ENCODE measurements at places on chromosomes 2 and 18.

GRCh38 chr2:141316606-141317005 lies 814.2 kb downstream of the LRP1B start:
- no peaks in the 10 kb centered on the region for H3K4me1 ChIP-seq
- no peaks in the 10 kb centered on the region for H3K36me3 ChIP-seq
- H3K4me3 ChIP-seq = no peak overlapping the region
- no peak for DNase-seq

- DNase-seq = no peak
- H3K4me1 ChIP-seq = peaks cover 4% of the 10 kb centered on the region
- no peak overlapping the region for H3K4me3 ChIP-seq
- no peaks in the 10 kb centered on the region for H3K27me3 ChIP-seq
- H3K27ac ChIP-seq = no peak overlapping the region
These were observed 306.1 kb downstream of the ZEB2 start for GRCh38 chr2:144213797-144214196.

DNA sequence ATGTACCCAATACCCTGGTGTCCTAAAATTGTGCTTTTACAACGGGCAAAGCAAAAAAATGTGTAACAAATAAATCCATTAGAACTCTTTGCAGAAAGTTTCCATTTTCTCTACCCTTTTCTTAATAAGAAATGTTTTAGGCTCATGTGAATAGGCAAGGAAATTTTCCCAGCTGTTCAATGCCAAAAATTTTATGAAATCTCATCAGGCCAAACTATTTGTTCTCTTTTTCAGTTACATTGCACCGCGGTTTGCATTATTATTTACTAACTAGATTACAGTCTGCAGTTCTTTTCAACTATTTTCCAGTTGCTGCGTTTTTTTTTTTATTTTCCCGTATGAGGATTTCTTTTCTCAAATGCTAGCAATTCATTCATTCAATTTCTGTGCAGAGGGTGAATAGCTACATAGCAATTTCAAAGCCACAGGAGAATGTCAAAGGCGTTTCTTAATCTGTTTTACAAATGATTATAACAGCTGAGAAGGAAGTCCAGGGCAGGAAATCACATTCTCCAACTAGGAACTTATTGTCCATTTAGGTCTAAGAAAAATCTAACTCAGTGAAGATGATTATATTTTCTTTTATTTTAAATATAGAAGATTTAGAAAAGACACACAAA lies 367.5 kb upstream of the MMADHC start:
- no peaks in the 10 kb centered on the region for H3K36me3 ChIP-seq
- 0 out of 2 replicates have a peak, but pooled peaks cover 7% of the 10 kb centered on the region for H3K4me1 ChIP-seq
- H3K4me3 ChIP-seq = no peak overlapping the region
- no peaks in the 10 kb centered on the region for H3K27me3 ChIP-seq

- peaks cover 13% of the 10 kb centered on the region for H3K4me1 ChIP-seq
- peak overlapping the region; percentile 69 for H3K27ac ChIP-seq
- H3K27me3 ChIP-seq = no peaks in the 10 kb centered on the region
- H3K4me3 ChIP-seq = peak overlapping the region; percentile 27
These were observed 16.9 kb upstream of the KCNG3 start for GRCh38 chr2:42510608-42511243.

- no peak overlapping the region for H3K27ac ChIP-seq
- H3K4me3 ChIP-seq = no peak overlapping the region
- no peak for DNase-seq
- H3K4me1 ChIP-seq = no peaks in the 10 kb centered on the region
These were observed 124.7 kb downstream of the PPP1R1C start for GRCh38 chr2:182110347-182110746.

DNA sequence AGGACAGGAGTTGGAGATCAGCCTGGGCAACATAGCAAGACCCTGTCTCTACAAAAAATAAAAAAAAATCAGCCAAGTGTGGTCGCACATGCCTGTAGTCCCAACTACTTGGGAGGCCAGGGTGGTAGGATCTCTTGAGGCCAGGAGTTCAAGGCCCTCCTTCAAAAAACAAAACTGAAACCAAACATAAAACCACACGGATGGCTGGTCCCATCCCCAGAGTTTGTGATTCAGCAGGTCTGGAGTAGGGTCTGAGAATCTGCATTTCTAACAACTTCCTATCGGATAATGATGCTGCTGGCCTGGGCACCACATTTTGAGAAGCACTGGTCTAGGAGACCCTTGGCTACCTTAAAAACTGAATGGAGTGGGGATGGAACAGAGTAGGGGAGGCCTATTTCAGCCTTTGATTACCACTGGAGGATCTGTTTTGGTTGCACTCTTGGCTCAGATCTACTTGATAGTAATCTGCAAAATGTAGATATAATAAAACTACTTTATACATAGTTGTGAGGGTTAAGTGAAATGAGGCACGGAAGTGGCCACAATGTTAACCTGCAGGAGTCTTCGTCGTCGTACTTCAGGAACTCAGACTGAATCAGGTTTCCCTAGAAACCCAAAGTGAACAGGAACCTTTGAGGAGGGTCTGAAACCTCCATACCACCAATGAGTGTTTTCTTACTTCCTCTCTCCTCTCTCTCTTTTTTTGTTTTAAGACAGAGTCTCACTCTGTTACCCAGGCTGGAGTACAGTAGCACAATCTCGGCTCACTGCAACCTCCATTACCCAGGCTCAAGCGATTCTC lies 25.5 kb upstream of the NFE2L2 start:
- no peaks in the 10 kb centered on the region for H3K36me3 ChIP-seq
- no peak overlapping the region for H3K27ac ChIP-seq
- DNase-seq = no peak
- no peaks in the 10 kb centered on the region for H3K27me3 ChIP-seq
- peaks cover 7% of the 10 kb centered on the region for H3K4me1 ChIP-seq
- H3K4me3 ChIP-seq = no peak overlapping the region

GRCh38 chr2:225494100-225494459 lies 94.6 kb downstream of the NYAP2 start:
- H3K4me3 ChIP-seq = no peak overlapping the region
- no peaks in the 10 kb centered on the region for H3K4me1 ChIP-seq
- H3K36me3 ChIP-seq = no peaks in the 10 kb centered on the region
- no peak for DNase-seq

DNA sequence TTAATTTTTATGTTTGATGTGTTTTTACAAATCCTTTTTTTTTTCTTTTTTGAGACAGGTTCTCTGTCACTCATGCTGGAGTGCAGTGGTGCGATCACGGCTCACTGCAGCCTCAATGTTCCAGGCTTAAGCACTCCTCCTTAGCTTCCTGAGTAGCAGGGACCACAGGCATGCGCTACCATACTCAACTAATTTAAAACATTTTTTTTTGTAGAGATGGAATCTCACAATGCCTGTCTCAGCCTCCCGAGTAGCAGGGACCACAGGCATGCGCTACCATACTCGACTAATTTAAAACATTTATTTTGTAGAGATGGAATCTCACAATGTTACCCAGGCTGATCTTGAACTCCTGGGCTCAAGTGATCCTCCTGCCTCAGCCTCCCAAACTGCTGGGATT lies 3.2 kb downstream of the NOTO start:
- peaks cover 11% of the 10 kb centered on the region for H3K27me3 ChIP-seq
- no peak overlapping the region for H3K27ac ChIP-seq
- H3K36me3 ChIP-seq = no peaks in the 10 kb centered on the region
- no peaks in the 10 kb centered on the region for H3K4me1 ChIP-seq
- no peak overlapping the region for H3K4me3 ChIP-seq

DNA sequence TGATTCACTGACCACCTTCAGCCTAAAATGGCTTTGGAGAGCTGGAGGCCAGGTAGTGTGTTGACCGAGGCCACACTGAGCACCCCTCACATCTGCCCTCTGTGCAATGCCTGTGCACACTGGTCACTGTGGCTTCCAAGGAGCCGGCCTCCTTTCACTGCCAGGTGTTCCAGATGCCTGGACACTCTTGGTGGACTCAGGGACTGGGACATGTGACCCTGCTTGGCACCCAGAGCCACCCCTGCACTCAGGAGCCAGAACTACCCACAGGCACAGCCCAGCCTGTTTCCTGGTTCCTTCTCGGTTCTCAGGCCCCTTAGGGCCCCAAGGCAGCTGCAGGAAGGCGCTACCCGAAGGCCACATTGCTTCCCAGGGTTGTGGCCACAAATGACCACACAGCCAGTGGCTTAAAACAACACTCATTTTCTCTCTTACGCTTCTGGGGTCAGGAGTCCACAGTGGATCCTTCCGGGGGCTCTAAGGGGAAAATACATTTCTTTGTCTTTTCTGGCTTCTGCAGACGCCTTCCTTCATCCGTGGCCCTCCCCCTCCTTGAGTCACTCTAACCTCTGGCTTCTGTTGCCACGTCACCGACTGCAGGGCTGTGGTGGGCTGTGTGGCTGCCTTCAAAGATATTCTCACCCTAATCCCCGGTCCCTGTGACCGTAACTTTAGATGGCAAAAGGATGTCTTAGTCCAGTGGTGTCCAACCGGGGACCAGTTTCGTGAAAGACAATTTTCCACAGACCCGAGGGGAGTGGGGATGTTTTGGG lies 78.6 kb downstream of the ASB1 start:
- peaks cover 4% of the 10 kb centered on the region for H3K4me1 ChIP-seq
- no peak overlapping the region for H3K4me3 ChIP-seq
- no peaks in the 10 kb centered on the region for H3K36me3 ChIP-seq
- peaks cover 11% of the 10 kb centered on the region for H3K27me3 ChIP-seq
- no peak for DNase-seq

DNA sequence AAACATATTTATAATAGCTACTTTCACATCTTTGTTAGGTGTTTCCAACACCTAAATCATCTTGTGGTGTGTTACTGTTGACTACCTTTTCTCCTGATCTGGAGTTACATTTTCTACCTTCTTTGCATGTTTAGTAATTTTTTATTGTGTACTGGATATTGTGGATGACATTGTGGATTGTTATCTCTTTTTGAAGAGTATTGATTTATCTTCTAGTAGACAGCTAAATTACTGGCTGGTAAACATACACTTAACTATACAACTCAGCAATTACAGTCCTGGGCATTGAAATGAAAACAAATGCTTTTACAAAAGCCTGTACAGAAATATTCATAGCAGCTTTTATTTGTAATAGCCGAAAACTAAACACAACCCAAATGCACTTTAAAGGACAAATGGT lies 150.8 kb downstream of the PTRHD1 start:
- no peaks in the 10 kb centered on the region for H3K27me3 ChIP-seq
- peaks cover 14% of the 10 kb centered on the region for H3K36me3 ChIP-seq
- no peak overlapping the region for H3K4me3 ChIP-seq
- no peaks in the 10 kb centered on the region for H3K4me1 ChIP-seq
- no peak overlapping the region for H3K27ac ChIP-seq
- DNase-seq = no peak

DNA sequence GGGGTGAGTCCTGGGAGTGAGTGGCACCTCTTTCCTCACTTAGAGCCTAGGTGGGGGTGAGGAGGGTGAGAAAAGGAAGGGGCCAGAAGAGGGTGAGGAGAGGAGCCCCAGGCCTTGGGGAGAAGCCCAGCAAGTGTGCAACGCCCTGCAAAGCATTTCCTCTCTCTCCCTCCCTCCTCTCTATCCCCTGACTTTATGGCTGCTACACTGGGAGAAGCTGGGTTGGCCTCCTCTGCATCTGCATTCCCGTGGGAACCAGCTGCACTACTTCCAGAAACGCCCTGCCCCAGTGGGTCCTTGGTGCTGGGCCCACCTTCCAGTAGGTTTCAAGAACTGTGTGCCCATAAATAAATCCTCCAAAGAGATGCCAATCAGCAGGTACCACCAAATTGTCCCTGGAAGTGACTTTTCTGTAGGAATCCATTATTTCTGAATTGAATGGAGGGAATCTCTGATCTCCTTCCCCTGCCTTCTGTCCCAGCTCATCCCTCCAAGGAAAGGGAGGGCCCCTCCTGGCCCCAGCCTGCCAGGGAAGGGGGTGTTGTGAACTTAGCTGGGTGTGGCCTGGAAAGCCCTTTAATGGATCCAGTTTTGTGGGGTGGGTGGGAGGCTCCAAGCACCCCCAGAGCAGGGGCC lies 95.7 kb upstream of the BOD1L2 start:
- no peak overlapping the region for H3K27ac ChIP-seq
- no peaks in the 10 kb centered on the region for H3K36me3 ChIP-seq
- H3K4me3 ChIP-seq = no peak overlapping the region
- no peak for DNase-seq
- H3K4me1 ChIP-seq = no peaks in the 10 kb centered on the region

DNA sequence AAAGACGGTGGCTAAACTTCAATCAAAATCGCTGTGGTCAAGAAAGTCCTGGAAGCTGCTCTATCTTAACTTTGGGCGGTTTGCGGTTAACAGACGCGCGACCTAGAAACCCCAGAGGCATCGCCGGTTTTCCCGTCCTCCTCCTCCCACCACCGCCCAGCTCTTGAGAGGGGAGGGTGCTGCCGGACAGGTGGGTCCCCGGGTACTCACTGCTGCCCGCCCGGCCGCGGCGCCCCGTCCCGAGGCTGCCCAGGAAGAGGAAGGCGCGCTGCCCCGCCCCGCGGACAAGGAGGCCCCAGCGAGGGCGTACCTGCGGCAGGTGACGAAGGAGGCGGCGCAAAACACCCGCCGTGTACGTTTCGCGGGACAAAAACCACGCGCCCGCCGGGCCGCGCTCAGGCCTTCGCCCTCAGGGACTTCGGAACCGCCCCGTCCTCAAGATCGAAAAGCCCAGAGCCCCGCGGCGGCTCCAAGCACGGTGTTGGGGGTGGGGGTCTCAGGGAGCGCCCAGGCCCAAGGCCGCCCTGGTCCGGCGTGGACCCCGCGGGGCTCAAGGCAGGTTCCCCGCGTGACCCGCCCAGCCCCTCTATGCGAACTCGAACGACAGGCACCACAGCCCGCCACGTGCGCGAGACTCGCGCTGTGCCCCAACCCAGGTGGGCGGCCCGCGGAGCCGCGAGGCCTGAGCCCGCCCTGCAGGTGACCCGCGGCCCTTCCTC lies at the start of gene SH3YL1:
Gene SH3YL1, minus strand, starts transcription at position 259 of the 719 bp plus-strand sequence. Its CDS starts 48 bp downstream, at position 211.
- no peaks in the 10 kb centered on the region for H3K27me3 ChIP-seq
- no peak for DNase-seq
- peak within 1 kb of the TSS; percentile 81 for H3K27ac ChIP-seq
- 0 out of 2 replicates have a peak, but pooled peaks cover 6% of the 10 kb centered on the region for H3K4me1 ChIP-seq
- H3K4me3 ChIP-seq = peak within 1 kb of the TSS; percentile 95
- H3K36me3 ChIP-seq = no peaks in the 10 kb centered on the region

DNA sequence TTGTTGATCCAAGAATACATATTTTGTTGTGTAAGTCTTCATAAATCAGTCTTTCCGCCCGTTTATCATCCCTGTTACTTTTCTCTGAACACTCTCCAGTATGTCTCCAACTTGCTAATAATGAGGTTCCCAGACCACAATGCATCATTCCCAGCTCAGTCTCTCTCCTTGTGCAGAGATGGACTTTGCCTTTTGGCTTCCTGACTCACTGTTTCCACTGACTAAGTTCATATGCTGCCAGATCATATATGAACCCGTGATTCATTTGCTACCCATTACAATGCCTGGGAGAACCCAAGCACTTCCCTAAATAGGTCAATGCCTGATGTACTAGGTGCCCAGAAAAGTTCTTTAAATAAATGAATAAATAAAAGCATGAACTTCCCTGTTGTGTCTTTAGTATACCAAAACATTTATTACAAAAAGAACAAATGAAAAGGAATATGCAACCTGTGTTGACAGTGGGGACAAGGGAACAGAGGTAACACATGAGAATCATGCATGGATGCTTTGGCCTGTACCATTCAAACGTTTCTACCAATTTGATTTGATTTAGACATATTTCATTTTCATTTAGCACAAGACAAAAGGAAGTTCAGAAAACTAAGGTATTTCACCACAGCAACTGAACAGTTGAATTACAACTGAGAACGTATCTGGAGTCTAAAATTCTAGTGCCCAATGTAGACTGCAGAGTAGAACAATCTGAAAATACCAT lies 215.4 kb upstream of the HNRNPA3 start:
- H3K36me3 ChIP-seq = no peaks in the 10 kb centered on the region
- no peak overlapping the region for H3K4me3 ChIP-seq
- H3K4me1 ChIP-seq = no peaks in the 10 kb centered on the region
- DNase-seq = no peak
